Stimulated activated naive CD8-positive, alpha-beta T cell treated with anti-CD3 and anti-CD28 coated beads, Interleukin-15, Interleukin-2, amounts not matched to agents 100 U/mL and 50 U/mL, for 24 hours (primary cell): ENCODE measurements at places on chromosomes 1 and 21.

GRCh38 chr1:202110977-202111376 is 11.7 kb upstream of the GPR37L1 start:
- DNase-seq, result no peak

GRCh38 chr1:234597894-234598293 is 12.1 kb downstream of the IRF2BP2 start:
- DNase-seq, result peak; percentile 61

DNA sequence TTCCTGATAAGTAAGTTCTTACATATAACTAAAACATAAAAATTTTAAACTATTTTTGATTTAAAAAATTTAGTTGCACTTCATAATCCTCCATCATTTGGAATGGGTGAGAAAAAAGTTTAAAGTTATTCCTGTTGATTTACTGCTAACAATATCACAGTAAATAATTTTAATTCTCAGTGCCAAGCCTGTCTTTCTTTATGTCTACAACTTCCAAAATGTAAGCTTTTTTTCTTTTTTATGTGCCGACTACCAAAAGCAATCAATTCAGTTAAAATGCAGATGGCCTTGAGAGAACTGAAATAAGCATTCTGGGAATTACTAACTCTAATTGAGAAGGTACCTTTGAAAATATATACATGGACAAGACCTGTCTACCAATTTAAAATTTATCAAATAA is 1224.3 kb upstream of the B3GALT2 start:
- DNase-seq, result no peak

GRCh38 chr1:171969813-171970212 is 128.5 kb downstream of the DNM3 start:
- DNase-seq, result no peak

GRCh38 chr1:14624941-14625340 is 26.5 kb downstream of the KAZN start:
- DNase-seq, result no peak

GRCh38 chr1:37828410-37829074 is 20.5 kb upstream of the YRDC start:
- no peak for DNase-seq

DNA sequence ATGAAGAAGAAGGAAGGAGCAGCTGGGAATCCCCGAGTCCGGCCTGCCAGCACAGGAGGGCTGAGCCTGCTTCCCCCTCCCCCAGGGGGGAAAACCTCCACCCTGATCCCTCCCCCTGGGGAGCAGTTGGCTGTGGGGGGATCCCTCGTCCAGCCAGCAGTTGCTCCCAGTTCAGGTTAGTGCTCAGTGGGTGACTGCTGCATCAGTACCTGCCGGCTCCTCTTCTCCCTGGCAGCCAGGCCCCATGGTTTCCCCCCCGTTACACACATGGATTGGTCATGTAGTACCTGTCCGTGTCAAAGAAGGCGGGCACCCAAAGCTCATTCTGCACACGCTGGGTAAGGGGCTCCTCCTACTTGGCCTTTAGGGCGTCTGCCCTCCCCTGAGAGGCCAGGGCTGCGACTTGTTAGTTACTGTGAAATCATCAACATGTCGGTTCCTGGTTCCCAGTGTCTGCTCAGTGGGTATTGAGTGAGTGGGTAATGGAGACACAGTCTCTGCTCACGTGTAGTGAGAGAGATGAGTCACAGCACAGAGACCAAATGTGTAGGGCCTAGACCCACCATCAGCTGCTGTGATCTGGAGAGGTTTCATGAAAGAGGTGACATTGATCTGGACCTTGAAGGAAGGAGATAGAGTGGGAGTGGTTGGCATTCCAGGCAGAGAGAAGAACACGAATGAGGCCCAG is 11.5 kb downstream of the NECAP2 start:
- no peak for DNase-seq

GRCh38 chr1:204136814-204137213 is 15.0 kb downstream of the ETNK2 start:
- DNase-seq, result no peak

DNA sequence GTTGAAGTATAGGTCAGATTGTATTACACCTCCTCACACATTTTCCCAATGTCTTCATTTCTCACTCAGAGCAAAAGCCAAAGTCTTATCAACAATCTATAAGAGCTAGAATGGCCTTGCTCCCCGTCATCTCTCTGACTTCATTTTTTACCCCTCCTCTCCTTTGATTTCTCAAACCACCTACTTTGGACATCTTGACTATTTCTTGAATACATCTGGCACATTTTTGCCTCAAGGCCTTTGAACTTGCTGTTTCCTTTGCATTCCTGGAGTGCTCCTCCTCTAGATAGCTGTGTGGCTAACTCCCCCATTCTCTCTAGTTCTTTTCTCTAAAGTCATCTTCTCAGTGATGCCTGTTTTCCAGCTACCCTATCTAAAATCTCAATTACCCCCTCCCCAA is 7.2 kb upstream of the XCL2 start:
- no peak for DNase-seq

DNA sequence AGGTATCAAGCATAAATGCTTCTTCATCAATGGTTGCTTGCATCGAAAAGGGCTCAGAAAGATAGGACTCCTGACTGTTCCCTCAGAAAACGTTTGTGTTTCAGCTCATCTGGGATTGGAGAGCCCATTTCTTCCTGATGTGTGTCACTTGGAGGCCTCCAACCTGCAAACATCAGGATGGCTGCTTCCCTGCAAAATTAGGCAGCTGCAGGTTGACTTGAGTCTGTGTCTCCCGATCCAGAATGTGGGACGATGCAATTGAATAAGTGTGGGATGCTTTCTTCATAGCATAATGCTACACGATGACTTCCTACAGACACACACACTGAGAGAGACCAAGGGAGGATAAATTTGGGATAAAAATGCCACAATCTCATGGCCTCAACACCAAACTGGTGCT is 42.2 kb downstream of the OLIG1 start:
- DNase-seq, result no peak

DNA sequence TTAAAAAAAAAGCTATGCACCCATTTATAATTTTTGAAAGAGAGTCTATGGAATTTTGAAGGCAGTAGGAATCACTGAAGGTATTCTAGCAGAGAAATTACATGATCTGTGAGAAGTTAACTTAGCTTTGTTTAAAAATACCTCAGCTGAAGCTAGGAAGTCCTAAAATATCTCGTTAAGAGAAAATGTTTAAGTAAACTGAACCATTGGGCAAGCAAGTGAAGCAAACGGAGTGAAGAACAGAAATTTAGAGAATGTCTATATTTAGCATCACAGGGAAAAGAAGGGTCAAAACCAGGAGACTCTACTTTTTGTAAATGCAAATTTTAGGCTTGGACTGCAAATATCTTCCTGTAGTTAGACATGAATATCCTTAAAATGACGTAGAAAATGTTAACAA is 230.8 kb downstream of the HMCN1 start:
- DNase-seq, result no peak

DNA sequence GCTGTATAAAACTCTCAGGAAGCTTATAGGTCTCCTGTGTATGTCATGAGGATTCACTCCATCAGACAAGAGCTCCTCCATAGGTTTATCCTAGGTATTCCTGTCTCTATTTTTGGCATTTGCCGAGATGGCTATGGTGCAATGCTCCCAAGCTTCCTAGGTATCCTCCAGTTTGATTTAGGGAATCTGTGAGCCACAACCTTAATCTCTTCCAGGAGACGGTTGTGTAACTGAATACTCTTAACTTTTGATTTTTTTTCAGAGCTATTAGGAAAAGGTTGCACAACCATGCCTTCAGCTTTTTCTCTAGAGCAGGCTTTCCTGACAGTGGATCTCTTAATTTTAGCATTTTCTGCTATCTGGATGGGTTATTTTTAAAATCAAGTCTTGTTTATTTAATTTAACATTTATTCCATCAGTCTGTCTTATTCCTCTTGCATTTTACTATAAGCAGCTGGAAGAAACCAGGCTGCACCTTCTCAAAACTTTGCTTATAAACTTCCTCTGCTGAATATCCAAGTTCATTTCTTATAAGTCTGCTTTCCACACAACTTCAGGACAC is 69.4 kb upstream of the BACE2 start:
- no peak for DNase-seq

GRCh38 chr1:89757532-89757931 is 63.3 kb upstream of the LRRC8D start:
- peak; percentile 73 for DNase-seq

DNA sequence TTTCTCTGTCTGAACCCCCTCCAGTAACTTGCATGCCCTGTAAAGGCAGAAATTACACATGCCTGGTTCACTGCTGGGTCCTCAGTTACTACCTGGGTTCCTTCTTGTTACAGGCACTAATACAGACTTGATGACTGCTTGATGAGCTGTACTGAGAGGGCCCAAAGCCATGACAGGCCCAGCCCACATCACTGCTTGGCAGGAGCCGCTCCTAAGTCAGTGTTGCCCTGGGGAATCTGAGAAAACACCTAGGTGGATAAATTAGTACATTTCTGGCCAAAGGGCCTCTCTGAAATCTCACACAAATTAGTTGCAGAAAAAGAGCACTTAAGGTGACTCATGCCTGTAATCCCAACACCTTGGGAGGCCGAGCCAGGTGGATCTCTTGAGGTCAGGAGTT is 37.8 kb upstream of the IRF2BP2 start:
- DNase-seq, result no peak

- no peak for DNase-seq
Measured at GRCh38 chr1:38997901-38998190, 6.8 kb downstream of the AKIRIN1 start.

DNA sequence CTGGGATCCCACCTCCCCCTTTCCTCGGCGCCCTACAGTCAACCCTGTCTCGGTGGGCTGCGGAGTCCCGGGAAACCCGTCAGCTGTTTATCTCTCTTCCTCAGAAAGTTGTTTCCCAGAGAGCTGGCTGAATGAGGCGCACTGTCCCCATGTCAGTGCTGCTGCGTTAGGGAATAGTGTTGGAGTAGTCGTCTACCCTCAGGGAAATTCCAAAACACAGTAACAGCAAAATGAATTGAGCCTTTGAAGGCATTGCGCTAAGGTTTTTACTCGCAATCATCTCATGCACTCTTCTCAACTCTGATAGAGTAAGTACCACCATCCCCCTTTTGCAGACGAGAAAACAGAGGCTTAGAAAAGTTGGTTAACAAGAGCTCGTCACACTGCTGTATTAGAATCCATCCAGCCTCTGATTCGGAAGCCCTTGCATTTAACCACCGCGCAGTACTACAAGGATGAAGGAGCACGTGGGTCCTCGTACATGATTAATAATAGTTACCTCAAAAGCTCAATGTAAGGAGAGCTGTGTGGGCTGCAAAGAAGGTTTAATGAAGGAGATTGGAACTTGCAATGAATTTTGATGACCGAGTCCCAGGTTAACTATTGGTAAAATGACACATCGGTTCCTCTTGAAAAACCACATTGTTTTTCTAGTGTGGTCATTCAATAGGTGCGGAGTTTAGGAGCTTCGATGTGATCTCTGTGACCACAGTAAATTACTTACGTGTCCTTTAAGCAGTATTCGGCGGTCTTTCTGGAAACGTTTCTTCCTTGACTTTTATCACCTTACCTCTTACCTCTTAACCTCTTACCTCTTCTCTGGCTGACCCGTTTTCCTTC is 788 bp upstream of the EDEM3 start:
- DNase-seq, result peak; percentile 24

GRCh38 chr1:57133686-57134085 is 167.9 kb upstream of the C8B start:
- no peak for DNase-seq

DNA sequence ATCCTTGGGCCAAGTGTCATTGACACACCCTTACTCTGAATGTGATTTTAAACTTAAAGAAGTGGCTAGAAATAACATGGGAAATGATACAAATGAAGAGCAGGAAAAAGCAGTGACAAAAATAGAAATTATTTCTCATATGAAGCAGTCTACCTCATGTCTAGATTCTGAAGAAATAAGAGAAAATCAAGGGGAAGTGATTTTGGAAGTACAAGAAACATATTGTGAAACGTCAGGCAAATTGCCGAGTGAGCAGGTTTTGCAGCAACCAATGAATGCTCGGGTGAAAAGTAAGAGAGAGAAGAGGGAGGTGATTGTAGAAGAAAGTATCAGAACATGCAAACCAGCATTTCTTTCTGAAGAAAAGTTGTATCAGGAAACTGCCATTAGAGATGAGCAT is 130.7 kb downstream of the MACF1 start:
- DNase-seq, result no peak

- DNase-seq, result no peak
Measured at GRCh38 chr1:246068619-246069509, 438.2 kb downstream of the SMYD3 start.

- no peak for DNase-seq
Measured at GRCh38 chr1:67740543-67740942, 55.5 kb downstream of the GADD45A start.

DNA sequence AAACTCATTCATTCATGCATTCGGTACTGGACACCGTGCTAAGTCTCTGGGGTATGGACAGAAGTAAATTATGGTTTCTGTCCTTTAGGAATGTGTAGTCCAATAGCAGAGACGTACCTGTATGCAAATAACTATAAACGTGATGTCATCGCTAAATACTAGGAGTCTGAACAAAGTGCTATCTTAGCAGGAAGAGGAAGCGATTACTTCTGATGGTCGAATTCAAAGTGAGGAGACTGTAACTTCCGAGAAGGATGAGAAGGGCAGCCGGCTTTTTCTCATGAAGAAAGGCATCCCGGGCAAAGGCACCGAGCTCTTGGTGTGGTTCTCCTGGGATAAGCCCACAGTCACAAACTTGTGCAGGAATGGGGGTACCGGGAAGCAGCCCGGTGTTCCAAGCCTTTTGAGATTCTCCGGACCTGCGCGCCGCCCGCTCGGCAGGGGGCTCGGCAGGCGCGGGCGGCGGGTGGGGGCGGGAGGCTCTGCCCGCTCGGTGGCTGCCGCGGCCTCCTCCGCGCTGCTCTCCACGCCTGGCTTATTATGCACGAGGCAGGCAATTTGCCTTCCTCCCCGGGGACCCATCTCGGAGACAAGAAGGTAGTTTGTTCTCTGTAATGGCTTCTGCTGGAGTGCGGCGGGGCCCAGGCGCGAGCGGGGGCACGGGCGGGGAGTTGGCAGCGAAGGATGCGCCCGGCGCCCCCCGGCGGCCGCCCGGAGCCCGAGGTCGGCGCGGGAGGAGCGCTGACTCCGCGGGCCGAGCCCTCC is 67.5 kb upstream of the CD1D start:
- peak; percentile 57 for DNase-seq

DNA sequence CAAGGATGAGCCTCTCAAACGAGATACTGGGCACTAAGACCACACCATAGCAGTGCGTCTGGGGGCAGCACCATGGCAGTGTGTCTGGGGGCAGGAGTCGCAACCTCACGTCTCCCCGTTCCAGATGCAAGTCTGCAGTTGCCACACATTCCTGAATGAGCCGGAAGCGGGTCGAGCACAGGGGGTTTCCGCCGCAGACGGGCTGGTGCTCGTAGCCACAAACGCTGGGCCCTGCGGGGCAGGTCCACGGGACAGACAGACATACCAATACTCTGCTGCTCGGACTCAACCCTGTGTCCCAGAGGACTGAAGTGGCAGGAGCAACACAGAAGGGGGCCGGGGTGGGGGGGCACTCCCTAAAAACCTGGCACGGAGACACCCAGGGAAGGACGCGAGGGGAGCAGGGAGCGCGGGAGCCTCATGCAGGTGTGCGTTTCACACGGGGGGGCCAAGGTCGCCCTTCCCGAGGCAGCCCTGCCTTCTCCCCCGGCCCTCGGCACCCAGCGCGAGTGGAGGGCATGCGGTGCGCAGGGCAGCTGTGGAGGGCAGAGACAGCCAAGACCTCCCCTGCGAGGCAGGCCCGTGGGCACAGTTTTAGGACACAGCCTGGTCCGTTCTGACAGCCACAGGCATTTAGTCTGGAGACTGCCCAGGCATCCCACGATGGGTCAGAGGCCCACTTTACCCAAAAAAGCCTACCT is 24.5 kb downstream of the PTTG1IP start:
- no peak for DNase-seq
